ENCODE measurements at places on chromosomes 3 and 15.

DNA sequence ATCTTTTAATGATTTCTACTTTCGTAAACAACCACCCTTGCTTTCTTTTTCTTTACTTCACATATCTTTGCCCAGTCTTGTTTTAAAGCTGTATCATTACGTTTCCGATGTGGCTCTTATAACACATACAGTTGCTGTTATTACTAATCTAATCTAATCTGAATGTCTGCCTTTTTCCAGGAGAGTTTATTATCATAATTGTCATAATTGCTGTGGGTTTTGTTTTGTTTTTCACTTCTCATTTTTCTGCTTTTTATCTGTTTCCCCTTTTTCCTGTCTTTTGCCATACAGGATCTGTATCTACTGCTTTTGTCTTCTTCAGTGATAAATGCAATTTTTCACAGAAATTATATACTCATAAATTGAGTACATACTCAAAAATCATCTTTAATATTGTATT lies 24.9 kb downstream of the HACL1 start:
- H3K27me3 ChIP-seq = no peaks in the 10 kb centered on the region
- H3K4me1 ChIP-seq = no peaks in the 10 kb centered on the region
- H3K4me3 ChIP-seq = no peak overlapping the region
- no peak for DNase-seq
- peaks cover 28% of the 10 kb centered on the region for H3K36me3 ChIP-seq

DNA sequence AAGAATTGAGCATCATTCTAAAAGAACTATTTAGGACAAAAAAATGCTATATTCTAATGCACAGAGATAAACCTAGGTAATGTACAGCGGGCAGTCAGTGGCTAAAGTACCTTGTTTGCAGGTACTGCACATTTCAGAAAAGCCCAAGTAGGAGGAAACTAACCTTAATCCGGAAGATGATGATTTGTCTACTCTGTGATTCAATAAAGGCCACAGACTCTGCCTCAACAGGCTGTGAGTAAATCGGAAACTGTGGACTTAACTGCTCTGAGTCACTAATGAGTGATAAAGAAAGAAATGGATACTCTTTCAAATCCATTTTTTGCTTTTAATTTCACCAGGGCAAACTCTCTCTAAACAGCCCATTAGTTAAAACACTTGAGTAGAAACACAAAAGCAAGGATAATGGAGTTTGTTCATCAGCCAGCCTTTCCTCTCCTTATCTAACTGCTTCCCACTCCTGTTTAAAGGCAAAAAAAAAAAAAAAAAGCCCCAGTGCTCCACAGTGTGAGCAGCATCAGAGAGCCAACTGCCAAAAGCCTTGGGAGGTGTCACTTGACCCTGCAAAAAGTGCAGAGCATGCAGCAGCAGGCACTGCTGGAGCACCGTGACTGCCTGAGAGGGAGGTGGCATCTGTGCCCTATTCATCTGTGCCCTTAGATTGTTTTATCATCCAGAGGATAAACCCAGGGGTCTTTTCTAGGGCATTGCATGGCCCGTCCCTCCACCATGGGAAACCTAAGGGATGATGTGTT lies 187.7 kb downstream of the SATB1 start:
- no peak overlapping the region for H3K27ac ChIP-seq
- no peaks in the 10 kb centered on the region for H3K36me3 ChIP-seq
- no peak overlapping the region for H3K4me3 ChIP-seq
- no peak for DNase-seq
- peaks cover 13% of the 10 kb centered on the region for H3K27me3 ChIP-seq

- DNase-seq = peak; percentile 19
- no peak overlapping the region for H3K27ac ChIP-seq
Measured at GRCh38 chr15:81410318-81410753, 36.3 kb upstream of the TMC3 start.

DNA sequence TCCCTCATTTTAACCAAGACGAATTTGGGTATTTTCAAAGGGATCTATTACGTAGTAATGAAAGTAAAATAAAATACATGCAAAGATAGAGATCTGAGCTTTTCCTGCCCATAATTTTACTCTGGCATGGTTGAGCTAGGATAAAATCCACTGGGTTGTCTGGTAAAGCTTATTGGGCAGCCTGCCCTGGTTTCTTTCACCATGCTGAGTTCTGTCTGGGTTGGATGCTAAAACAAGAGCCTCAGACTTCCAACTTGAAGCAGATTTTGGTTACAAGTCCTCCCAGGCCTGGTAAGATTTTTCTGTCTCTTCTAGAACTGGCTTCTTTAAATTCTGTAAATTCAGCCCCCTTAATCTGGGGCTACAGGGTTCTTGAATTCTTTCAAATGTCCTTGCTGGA lies 86.8 kb downstream of the SAMMSON start:
- no peak for DNase-seq
- no peak overlapping the region for H3K27ac ChIP-seq
- no peak overlapping the region for H3K4me3 ChIP-seq
- H3K4me1 ChIP-seq = no peaks in the 10 kb centered on the region

DNA sequence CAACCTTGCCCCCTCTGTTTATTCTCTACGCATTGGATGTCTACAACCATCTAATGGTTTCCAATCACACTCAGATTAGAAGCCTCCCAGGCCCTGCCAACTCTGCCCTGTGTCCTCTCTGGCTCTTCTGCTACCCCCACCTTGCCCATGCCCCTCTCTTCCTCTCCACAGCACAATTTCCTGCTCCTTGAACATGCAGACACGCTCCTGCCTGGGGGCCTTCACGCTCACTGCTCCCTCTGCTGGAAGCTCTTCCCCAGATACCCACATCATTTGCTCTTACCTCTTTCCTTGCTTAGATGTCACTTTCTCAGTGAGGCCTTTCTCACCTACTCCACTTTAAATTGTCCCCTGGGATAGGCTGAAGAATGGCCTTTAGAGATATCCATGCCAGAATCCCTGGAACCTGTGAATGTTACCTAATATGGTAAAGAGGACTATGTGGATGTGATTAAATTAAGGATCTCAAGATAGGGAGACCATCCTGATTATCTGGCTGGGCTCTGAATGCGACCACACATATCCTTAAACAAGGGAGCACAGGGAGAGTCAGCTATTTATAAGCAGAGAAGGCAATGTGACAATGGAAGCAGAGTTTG lies 9.9 kb downstream of the KY start:
- no peak overlapping the region for H3K4me3 ChIP-seq
- no peak for DNase-seq
- H3K4me1 ChIP-seq = no peaks in the 10 kb centered on the region
- H3K36me3 ChIP-seq = no peaks in the 10 kb centered on the region
- H3K27me3 ChIP-seq = no peaks in the 10 kb centered on the region
- no peak overlapping the region for H3K27ac ChIP-seq

- peaks cover 2% of the 10 kb centered on the region for H3K36me3 ChIP-seq
- H3K27ac ChIP-seq = no peak overlapping the region
- no peak overlapping the region for H3K4me3 ChIP-seq
- no peaks in the 10 kb centered on the region for H3K4me1 ChIP-seq
Measured at GRCh38 chr3:191369616-191370010, 39.3 kb upstream of the UTS2B start.

DNA sequence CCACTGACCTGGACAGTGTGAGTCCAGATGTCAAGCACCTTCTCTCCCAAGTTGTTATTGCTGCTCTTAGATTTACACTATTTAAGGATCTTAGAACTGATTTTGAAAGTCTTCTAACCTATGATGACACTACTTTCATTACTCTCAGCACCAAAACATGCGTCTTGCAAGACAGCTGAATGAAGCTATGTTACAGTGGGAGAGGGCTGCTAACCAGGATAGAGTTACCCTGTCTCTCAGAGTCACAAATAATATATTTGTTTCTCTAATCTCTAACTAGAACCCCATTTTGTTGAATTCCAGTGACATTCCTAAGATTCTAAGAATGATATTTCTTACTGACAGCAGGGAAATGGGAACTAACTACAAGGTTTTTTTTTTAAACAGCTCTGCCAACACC lies 455.5 kb downstream of the MAGI1 start:
- H3K27ac ChIP-seq = no peak overlapping the region
- no peak overlapping the region for H3K4me3 ChIP-seq
- H3K4me1 ChIP-seq = no peaks in the 10 kb centered on the region
- no peak for DNase-seq
- H3K27me3 ChIP-seq = no peaks in the 10 kb centered on the region

DNA sequence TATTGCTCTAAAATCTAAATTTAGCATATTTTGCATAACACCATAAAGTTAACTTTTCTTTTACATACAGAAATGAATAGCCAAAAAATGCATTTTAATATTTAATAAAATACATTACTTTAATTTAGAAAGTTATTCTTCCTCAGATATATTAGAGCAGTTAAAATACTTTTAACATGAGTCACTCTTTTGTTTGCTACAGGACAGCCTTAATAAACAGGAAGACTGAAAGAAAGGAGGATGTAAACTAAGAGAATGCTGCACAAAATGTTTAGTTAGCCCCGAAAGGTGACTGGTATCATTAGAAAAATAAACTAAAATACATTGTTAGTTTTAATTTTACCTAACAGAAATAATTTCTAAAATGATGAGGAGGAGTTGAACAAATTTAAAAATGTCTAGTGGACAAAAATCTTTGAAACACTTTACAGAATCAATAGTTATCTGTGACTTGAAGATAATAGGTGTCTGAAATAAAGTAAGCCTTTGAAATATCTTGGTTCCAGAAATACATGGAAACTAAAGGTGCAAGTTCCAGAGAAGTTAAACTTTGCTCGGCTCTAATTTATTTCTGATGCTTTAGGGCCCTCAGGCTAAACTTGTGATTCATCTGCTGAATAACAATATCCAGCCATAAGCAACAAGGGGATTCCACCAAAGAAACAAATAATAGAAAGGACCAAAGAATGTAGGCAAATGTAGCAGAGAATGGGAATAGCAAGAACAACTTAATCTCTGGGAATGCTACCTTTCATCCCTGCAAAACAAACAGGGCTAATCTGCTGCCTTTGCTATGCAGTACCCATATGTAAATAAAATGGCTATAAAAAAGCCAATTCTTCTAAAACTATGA lies 138.3 kb upstream of the UBP1 start:
- peaks cover 6% of the 10 kb centered on the region for H3K36me3 ChIP-seq
- no peak overlapping the region for H3K27ac ChIP-seq
- no peak overlapping the region for H3K4me3 ChIP-seq
- DNase-seq = no peak
- H3K27me3 ChIP-seq = no peaks in the 10 kb centered on the region

DNA sequence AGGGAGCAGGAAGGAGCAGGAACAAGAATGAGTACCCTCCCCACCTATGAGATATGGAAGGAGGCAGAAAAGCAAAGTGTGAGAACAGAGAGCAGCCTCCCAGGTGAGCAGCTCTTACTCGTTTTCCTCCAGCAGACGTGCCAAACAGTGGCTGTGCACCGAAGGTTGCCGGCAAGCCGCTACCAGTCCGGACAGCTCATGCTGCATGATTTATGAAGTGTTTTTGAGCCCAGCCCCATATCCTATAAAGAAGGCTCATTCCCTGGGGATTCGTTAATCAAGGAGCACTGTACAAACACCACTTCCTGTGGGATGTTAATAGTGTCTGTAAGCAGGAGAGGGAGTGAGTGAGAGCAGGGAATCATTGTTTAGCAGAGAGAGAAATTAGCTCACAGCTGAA lies 118.3 kb upstream of the FOXB1 start:
- H3K27me3 ChIP-seq = peaks cover 20% of the 10 kb centered on the region
- H3K4me3 ChIP-seq = no peak overlapping the region
- DNase-seq = no peak

DNA sequence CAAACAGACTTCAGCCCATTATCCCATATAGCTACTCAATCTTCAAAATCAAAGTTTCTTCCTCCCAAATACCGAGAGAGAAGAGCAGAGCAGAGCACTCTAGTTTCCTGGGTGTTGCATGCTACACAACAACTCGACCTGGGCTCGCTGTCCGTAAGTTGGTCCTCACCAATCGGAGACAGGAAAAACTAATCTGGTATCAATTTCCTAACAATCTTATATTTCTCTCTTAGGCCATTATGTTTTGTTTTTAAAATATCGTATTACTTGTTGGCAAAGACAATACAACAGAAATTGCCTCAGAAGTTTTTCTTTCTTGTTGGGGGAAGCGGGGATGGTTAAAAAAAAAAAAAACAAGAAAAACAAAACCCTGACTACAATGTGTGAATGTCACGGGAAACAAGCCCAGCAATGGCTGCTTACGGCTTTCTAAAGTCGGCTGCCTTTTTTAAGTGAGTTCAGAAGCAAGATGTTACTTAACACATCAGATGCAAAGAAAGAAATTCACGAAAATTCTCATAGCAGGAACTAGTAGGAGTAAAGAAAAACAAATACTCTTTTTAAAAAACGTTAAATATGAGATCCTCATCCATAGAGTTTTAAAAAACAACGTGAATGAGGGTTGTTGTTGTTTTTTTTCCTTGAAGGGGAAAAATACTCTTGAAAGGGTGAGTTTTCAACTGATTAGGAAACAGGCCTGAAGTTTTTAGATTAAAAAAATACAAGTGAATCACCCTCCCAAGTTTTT lies 1.9 kb downstream of the VGLL4 start:
- peaks cover 53% of the 10 kb centered on the region for H3K4me1 ChIP-seq
- H3K27me3 ChIP-seq = peaks cover 6% of the 10 kb centered on the region
- peak overlapping the region; percentile 95 for H3K4me3 ChIP-seq
- no peak for DNase-seq
- peak overlapping the region; percentile 96 for H3K27ac ChIP-seq

DNA sequence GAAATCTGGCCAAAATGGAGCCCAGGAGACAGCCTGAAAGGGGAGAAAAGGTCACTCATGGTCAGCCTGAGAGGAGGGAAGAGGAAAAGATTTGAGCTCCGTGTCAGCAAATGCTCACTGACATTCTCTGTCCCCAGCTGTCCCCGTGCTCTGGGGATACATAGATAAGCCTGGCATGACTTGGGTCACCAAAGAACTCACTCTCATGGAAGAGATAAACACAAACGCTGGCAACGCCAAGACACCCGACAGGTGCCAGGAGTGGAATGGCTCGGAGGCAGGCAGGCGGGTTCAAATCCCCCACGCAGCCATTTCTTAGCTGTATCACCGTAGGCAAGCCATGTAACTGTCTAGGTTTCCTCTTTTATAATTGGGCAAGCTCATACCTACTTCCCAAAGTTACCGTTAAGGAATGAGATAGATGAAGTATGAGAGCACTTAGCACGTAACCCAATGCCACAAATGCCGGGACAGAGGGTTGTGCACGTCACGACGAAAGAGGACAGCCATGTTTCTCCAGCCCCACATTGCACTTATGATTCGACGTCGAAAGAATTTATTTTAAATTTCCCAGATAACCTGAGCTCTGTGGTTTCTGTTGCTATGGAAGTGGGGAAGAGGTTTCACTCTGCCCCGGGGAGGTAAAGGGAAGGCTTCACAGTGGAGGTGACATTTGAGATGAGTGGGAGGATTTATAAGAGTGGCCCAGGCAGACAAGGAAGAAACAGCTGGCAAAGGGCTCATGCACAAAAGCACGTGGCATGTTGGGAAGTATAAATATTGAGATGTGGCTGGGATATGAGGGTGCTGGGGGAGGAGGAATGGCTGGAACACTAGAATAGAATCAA lies 41.4 kb upstream of the TSEN2 start:
- DNase-seq = no peak
- peaks cover 2% of the 10 kb centered on the region for H3K27me3 ChIP-seq
- H3K4me3 ChIP-seq = no peak overlapping the region
- no peak overlapping the region for H3K27ac ChIP-seq
- no peaks in the 10 kb centered on the region for H3K4me1 ChIP-seq
